Epithelial cell of esophagus (primary cell): ENCODE measurements at places on chromosomes 7 and 10.
A peak's percentile ranks its signal among the peaks of the same experiment; 100 is the strongest.

- peak; percentile 33 for DNase-seq
Measured at GRCh38 chr10:23341004-23341403, 3.6 kb downstream of the C10orf67 start.

DNA sequence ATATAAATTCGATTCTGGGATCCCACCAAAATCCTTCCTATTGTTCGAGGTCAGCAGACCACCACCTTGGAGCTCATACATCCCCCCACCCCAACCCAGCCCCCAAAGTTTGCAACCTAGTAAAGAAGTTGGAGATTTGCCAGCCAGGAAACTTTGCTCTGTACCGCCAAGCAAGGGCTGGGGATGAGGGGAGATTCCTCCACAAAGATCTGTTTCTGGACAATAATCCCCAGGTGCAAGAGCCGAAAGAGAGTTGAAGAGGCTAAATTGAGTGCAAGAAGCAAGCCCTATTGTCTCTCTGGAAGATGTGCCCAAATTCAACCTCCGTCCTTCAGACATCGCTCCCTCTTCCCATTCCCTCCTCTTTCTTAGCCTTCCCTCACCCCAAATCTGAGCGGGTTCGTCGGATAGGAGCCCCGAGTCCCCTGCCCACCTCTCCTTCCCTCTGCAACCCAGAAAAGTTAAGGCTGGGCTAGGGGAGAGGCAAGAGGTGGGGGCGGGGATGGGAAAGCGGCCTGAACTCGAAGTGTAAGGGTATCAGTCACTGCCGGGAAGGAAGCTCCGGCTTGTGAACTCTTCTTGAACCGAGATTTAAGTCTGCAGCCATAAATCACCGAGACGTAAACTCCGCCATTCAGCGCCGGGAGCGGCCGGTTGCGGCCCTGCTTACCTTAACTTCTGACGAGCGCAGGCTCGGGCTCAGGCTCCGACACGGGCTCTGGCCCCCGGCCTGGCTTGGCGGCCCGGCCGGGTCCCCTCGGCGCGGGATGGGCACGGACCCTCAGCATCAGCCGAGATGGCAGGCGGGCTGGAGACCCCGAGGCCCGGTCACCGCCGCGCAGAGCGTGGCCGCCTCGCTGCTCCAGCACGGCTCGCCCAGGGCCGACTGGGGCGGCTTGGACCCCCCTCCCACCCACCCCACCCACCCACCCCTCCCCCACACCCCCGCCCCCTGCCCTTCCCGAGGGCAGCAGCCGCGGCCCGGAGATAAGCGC, 10.8 kb upstream of the HOXA2 start:
- peak; percentile 65 for DNase-seq

DNA sequence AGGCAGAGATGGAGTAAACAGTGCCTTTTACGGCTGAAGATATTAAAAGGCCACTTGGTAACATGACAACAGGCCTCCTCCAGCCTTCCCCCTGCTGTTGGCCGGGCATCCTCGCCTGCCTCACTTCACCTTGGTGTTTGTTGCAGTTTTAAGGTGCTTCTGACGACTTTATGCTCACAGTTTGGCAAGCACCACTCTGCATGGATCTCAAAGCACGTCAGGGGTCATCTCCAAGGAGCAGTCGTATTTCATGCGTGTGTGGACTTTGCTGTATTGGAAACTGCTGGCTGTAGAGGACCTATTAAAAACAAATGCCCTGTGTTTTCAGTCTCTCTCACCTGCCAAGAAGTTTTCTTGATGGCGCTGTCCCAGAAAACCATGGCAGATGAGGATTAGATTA, 483.1 kb downstream of the RPS24 start:
- DNase-seq = no peak

DNA sequence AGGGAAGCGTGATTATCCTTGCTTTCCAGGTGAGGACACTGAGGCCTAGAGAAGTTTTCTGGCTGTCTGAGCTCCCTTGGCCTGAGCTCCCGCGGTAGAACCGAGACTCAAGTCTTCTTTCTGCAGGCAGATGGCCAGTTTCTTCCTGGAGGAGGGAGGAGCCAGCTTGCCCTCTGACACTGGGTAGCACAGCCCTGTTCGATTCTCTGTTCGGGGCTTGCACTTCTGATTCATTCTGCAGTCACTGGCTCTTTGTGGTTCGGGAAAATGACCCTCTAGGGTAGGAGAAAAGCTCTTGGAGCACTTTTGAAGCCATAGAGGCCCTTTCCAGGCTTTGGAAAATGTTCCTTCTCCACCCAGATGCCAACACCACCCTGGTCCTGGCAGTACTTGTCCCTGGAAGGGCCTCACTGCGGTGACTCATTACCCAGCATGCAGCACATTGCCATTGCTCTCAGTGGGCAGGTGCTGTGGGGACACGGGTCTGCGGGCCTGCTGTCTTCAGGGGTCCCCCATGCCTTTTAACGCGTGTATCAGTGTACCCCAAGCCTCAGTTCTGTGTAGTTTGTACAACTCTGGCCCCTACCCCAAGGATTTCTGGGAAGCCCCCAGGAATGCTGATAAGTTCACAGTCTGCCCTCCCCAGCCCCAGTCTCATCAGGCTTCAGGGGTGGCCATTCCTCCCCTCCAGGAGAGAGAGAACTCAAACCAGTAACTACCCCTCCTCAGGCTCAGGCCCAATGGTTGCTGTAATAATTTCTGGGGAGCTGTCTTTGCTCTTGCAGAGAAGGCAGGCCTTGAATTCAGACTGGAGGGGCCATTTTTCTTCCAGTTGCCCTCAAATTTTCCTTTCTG, 11.9 kb downstream of the CHST3 start:
- peak; percentile 67 for DNase-seq

GRCh38 chr10:62057850-62058249, 156.4 kb downstream of the ARID5B start:
- no peak for DNase-seq

DNA sequence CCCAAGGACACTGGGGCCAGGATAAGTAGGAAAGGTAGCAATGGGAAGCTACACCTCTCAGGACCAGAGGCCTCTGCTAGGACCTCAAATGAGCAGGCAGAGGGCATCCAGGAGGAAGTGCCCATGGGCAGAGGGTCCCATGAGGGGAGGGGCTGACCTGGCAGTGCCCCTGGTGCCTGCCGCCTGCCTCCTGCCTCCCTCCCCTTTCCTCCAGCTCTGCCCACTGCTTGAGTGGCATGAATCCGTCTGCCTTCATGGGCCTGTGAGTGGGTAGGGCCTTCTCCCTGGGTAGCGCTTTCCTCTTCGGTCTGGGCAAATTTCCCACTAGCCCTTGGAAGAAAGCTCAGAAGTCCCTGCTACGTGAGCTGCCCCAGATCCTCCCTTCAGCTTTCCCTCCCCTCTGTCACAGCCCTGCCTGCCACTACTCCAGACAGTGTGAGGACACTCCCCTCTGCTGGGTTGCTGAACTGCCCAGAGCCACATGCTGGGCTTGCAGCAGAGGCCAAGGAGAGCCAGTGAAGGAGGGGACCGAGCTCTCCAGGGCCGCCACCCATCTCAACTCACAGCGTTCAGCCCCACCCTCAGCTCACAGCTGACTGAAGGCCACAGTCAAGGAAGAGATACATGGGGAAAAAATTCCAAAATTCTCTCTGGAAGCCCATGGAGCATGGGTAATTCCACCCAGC, 141.4 kb downstream of the ARHGAP22 start:
- DNase-seq = no peak

- no peak for DNase-seq
Measured at GRCh38 chr10:52775132-52775647, 2.6 kb upstream of the MBL2 start.

DNA sequence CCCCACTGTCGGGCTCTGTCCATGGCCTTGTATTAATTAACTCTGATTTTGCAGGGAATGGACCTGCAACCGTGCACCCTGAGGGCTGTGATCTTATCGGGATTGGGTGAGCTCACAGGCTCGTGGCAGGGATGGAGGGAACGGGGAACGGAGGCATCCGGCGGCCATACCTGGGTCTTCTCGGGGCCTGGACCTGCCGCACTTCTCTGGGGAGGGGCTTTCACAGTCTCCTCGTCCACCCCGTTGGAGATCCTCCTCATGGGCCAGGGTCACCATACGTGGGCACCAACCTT, 57.5 kb upstream of the SHH start:
- DNase-seq = no peak

- no peak for DNase-seq
Measured at GRCh38 chr7:68449099-68449498, 1149.2 kb upstream of the AUTS2 start.

DNA sequence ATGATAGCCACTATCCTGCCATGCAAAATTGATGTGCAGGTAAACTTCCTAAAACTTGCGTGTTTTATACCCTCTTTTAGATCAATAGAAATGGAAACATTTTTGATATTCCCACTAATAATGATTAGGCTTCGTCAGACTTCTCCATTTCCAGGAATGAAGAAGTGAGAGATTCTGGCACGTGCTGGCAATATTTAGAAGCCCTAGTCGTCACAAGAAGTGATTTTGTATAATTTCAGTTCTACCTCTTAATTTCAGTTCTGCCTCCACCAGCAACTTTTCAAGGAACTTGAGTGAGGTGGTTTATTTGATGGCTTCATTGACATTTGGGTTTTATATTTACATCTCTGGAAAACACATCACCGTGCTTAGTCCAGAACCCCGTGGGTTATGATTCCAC, 61.9 kb downstream of the MRC1 start:
- no peak for DNase-seq

DNA sequence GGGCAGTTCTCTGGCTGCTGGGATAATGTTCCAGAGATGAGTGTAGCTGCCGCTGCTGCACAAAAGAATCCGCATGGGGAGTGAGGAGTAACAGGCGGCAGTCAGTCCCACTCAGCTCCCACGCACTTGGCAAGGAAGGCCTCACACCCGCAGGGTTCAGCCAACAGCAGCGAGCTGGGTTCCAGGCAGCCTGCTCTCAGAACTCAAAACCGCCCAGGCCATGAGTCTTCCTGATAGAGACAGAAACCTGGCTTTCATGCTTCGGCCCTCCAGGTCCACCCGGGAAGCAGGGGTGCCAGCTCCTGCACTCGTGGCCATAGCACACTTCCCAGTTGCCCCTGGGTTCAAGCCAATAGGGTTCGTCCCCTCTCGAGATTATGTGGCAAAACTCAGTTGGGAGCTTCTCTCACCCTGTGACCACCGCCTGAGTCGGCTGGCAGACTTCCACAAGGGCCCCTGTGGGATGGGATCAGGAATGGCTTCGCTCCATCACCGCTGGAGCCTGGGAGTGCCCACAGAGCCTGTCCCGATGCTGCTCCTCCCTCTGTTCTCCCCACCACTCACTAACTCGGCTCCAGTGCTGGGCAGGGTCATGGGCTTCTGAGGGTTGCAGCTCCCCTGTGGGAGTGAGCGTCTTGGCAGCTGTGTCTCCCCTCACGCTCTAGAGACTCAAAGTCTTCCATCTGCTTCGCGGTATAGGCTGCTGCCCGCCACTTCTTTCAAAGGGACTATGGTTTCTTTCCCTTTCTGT, 20.6 kb downstream of the CLRN3 start:
- DNase-seq = peak; percentile 66

DNA sequence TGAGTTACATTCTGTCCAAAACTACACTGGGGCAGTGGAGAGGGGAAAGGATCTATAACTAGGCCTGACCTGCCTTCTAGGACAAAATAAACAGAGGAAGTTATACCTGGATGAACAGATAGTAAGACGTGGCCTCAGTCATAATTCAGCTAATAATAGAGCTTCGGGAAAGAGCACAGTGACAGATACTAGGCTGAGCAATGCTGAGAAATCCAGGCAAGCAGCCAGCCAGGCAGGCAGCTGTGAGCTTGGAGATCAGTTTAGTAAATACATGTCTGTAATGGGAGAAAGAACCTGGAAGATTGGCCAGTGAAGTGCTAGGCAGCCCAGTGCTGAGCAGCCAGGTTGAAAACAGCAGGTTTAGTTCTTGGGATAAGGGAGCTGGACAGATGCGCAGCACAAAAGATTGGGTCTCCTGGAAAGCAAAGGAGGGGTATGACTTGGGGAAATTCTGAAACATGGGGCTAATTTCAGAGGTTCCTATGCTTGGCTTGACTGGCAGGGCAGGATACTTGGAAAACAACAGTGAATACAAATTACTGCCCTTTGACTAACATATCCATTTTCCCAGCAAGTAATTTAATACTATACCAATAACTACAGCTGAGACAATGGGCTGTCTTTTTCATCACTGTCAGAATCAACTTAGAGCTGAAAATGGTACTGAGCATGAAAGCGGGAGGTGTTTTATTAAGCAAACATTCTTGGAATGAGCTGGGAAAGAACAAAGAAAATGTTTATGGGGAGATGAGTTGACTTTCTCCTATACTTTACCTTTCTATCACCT, 140.8 kb downstream of the DGKB start:
- peak; percentile 76 for DNase-seq

DNA sequence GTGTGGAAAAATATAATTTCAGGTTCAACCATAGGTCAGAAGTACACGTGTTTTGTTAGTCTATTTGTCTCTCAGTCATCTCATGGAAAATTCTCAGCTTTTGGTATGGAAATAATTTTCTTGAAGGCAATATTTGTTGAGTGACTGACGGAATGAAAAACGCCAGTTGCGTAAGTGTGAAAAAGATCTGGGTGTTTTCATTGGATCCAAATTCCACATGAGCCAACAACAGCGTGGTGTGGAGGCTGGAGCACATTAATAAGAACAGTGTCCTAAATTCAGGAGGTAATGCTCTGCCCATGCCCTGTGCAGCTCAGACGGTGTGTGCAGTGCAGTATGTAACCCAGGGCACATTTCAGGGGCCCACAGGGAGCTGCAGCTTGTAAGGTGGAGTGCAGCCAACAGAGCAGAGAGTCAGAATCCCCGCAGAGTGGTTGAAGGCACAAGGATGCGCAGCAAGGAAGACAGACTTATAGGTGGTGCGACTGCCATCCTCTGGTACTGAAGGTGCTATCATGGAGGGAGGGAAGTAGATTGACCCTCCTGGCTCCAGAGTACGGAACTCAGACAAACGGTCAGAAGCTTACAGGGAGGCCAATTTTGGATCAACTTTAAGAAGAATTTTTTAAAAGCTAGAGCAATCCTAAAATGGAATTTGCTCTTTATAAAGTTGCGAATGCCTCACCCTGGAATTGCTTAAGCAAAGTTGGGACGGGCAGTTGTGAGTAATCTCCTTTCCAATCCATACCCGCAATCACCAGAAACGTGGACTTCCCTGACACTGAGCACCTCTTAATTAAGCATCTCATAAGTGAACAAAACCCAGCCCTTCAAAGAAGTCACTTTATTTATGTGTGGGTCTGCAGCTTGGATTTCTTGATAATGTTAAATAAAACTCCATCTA, 38.0 kb downstream of the EGFR start:
- peak; percentile 73 for DNase-seq

DNA sequence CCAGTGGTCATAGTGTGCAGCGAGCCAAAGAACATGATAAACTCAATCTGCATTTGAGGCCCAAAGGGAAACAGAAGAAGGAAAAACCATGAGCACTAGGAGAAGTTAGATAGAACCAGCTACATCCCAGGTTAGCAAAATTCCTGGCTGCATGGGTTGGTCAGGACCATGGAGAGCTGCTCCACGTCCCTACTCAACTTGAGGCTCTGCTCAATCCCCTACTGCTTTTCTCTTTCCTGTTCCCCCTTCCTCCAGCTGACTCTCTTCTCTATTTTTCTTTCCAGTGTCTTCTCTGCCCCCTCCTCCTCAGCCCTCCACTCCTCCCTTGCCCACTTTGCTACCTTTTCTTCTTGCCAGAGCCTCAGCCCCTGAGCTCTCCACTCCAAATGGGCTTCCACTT, 21.9 kb upstream of the VSIR start:
- DNase-seq = peak; percentile 49
